ENCODE measurements at places on chromosomes 1 and 21.

- no peak for DNase-seq
These were observed 6.8 kb upstream of the IFNAR1 start for GRCh38 chr21:33317786-33318486.

DNA sequence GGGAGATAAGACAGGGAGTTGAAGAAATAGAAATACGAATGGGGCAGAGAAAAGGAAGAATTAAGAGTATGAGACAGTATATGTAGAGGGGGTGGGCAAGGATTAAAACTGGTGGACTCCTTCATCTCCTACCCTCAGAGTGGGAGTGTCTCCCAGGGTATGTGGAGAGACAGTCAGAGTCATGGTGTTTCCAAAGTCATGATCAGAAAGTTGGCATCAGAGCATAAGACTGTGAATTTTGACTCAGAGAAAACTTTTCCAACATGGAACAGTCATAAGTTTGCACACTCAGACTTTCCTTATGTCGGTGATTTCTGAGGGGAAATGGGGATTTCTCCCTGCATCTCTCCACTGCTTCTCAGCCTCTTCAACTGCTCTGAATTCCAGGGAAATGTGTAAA is 2.4 kb downstream of the CD84 start:
- no peak for DNase-seq

- DNase-seq = no peak
These were observed 411.8 kb upstream of the DAB1 start for GRCh38 chr1:57835620-57836019.

- DNase-seq = no peak
These were observed 23.2 kb downstream of the C1orf94 start for GRCh38 chr1:34199927-34200326.

GRCh38 chr1:44012404-44012803 is 18.9 kb downstream of the SLC6A9 start:
- no peak for DNase-seq

- DNase-seq = no peak
These were observed 6.8 kb downstream of the ODF2L start for GRCh38 chr1:86389307-86389706.

- DNase-seq = peak; percentile 72
These were observed at the start of gene CLIC4 for GRCh38 chr1:24744911-24745710. CLIC4 (plus strand) TSS chr1:24745447; CDS start chr1:24745554, 107 bp downstream.

GRCh38 chr1:184078564-184079249 is 27.2 kb downstream of the TSEN15 start:
- DNase-seq = no peak

- no peak for DNase-seq
These were observed 77.8 kb upstream of the CACHD1 start for GRCh38 chr1:64392109-64392508.

GRCh38 chr1:62417351-62417999 is 19.4 kb upstream of the USP1 start:
- DNase-seq = no peak

DNA sequence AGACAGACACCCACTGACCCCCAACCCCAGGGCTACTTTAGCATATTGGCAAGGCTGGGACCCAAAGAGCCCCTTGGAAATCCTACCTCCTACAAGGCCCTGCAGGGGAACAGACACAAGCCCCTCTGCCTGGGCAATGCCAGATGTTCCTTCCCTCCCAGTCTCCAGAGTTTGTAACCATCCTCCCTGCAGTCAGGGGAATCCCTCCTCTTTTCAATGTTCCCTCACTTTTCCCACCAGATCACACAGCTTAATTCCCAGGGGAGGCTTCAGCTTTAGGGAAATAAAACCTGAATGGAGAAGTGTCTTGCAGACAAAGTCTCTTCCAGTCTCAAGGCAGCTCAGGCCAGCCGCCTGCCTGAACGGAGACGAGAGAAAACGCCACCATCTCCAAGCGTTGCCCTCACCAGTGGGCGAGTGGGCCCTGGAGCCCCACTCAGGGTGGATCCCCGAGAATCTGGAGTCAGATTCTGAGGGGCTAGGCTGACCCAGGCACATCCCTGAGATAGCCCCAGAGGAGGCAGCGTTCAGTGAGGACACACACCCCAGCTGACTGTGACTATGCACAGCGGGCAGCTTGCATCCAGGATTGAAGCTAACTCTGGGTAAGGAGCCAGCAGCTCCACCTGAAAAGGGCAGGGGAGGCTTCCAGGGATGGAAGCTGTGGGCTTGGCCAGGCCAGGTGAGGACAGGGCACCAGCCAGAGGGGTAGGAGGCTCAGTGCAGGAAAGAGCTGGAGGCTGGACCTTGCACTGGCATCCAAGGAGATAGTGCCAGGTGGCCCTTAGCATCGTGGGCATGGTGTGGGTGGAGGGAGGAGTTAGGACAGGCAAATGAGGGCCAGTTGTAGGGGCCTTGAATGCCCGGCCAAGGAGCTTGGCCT is 44.0 kb upstream of the ZC3H12A start:
- no peak for DNase-seq

- DNase-seq = no peak
These were observed 26.8 kb downstream of the ELK4 start for GRCh38 chr1:205604825-205605505.

DNA sequence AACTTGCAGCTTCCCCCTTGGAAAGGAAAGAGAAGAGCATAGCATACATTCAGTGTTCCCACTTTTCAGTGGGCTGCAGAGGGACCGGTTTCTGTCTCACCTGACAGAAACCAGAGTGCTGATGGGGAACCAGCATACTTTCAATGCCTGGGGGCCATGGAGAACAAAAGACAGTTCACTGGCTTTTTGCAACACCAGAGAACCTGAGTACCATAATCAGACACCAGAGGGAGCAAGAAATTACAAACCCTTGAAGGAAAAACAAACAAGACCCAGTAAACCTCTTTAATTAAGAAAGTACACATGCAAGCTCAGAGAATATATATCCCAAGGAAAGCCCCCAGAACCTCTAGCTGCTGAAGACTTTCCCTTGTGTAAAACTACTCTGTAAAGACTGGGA is 51.1 kb downstream of the CSMD2 start:
- no peak for DNase-seq

DNA sequence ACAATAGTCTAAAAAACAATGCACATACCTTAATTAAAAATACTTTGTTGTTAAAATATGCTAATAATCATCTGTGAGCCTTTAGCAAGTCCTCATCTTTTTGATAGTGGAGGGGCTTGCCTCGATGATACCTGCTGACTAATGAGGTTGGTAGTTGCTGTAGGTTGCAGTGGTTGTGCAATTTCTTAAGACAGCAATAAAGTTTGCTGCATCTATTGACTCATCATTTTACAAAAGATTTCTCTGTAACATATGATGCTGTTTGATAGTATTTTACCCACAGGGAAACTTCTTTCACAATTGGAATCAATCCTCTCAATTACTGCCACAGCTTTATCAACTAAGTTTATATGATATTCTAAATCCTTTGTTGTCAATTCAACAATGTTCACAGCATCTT is 7.6 kb downstream of the C1orf87 start:
- DNase-seq = no peak

GRCh38 chr1:85378534-85378933 is 86.4 kb downstream of the DDAH1 start:
- DNase-seq = no peak

DNA sequence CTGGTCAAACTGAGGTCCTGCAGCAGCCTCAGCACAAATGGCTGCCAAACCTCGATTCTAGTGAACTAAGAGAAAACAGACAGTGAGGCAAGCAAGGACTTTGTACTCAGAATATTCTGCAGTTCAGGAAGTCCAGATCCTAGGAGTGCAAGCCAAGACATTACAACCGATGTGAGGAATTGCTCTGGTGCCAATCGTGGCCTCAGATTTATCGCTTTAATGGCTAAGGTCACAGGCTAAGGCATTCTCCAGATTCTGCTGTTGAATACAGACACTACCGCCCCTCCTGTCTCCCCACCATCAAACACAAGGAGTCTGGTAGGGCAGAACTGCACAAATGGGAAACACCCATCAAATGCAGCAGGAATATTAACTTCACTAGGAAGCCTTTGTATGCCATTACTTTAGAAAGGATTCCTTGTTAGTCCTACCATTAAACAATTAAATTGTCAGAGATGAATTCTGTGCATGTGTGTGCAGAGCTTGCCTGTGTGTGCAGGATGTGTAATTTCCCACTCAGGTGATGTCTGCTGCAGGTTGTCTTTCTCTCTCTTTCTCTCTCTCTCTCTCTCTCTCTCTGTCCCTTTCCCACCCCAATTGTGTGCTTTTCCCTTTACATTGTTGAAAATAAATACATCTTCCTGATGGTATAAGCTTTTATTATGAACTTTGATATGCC is 9.2 kb upstream of the SERTAD4 start:
- no peak for DNase-seq

DNA sequence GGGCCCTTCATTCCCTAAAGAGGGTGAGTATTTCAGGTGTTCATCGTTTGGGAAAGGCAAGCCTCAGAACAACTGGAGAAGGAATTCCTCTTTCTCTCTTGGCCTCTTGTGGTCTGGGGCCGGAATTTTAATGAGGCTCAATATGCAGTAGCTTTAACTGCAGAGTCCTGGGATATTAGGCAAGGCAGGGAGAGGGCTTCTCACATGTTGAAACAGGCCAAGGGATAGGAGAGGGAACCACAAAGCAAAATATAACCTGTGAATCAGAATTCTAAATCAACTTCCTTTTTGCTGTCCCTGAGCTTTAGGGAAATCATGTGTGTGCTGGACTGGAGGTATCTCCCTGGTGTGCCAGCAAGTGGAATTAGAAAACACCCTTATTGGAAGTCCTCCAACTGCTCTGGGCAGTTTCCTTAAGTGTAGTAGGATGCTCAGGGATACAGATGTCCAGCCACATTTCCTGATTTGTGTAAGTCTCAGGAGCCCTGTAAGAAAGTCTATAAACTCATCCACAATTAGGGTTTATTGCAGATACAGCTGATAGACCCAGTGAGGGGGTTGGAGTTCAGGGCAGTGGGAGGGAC is 215.8 kb upstream of the ZRANB2 start:
- no peak for DNase-seq

DNA sequence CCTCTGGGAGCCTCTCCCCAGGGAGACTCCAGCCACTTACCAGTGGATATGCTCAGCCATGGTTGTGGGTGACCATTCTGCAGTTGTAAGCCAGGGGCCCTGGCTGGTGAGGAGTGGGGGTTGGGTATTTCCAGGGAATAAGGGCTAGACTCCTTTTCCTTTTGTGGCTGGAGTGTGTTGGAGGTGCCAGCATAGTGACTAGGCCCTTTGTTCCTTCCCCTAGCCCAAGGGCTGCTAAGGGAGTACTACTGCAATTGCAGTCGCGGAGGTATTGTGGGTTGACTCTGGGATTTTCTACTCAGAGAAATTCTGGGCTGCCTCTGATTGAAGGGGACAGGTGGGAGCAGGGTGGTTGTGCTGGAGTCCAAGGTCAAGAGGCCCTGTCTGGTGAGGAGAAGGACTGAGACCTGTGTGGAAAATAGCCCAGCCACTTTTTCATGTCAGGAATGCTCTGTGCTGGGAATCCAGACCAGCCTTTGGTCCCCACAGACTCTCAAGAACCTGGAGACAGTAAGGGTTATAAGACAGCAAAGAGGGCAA is 43.1 kb downstream of the MROH9 start:
- no peak for DNase-seq

DNA sequence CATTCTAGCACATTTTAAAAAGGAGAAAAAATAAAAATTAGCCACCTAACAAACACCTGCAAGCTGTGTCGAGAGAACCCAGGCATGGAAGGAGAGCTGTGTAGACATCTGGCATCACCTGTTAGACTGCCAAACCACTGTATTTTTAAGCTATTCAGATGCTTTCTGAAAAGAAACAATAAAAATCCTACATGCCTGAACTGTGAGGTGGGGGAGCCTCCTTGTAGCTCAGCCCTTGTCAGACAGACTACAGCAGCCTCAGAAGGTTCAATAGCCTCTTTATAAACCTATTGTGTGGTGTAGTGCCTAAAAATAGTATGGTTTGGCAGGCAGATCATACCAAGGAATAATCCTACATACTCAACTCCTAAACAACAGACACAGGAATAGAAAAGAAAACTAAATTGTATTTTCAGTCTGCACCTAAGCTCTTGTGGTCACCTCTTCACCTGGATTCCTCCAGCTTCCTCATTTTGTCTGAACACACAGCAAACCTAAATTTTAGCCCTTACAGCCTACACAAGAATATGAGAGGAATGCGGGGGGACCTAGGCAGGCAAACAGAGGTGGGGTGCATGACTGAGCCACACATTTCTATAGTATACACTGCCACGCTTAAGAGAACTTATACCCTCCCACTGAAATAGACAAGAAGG is 67.0 kb downstream of the SIPA1L2 start:
- no peak for DNase-seq

DNA sequence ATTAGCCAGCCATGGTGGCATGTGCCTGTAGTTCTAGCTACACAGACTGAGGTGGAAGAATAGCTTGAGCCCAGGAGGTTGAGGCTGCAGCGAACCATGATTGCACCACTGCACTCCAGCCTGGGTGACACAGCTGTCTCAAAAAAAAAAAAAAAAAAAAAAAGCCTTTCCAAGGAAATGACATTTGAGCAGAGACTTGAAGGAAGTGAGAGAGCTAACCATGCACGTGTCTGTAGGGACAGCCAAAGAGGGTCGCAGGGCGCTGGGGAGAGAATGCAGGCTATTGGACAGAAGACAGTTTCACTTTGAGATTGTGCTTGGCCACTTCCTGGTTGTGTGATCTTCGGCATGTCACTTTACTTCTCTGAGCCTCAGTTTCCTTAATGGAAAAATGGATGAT is 6.8 kb downstream of the HCRTR1 start:
- DNase-seq = no peak

- no peak for DNase-seq
These were observed 96.8 kb downstream of the INTS7 start for GRCh38 chr1:211938561-211938997.

DNA sequence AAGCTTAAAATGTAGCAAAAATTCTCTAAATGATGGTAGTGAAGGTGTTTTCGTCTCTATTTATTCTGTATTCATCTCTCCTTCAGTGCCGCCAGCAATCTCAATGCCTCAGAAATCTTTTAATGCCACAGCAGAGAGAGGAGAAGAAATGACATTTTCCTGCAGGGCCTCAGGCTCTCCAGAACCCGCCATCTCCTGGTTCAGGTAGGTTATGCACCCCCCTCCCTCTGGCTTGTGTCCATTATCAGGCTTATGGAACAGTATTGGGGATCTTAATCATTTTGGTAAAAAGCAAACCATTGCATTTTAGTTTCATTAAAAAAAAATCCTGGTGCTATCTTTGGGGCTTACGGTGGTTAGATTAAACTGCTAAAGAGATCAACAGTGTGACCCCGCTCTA is 326.1 kb downstream of the NCAM2 start:
- DNase-seq = no peak

GRCh38 chr1:186648613-186649012 is 31.6 kb downstream of the PTGS2 start:
- DNase-seq = no peak

DNA sequence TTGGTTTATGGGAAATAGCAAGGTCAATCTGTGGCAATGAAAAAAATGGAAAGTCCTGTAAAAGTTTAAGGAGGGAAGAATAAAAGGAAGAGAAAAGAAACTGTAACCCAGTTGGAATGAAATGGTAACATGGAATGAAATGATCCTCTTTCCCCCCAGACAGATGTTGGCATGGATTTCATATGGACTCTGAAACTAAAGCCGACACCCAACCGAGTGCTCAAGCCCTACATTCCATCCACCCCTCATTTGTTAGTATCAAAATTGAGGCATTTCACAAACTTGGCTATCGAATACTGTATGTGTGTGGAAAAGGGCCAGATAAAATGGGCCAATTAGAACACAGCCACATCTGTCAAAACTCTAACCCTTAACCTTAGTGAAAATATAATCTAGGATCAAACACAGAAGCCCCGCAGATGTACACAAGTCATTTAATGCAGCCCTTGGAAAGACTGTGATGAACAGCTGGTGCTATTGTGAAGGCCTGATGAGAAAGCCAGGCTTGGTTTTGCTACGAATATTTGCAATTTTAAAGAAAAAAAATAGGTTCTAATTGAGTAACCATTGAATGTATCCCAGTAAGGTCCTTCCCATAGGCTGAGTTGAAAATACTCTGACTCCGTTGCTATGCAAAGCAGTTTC is 72.6 kb upstream of the RGL1 start:
- no peak for DNase-seq

Measured in cortex of kidney (tissue), 1 donor.